Endodermal cell (in vitro differentiated cells): ENCODE measurements at places on chromosomes 5 and 9. TPM values are rescaled to one million over a fixed set of nuclear protein-coding genes. Genes with fewer than 3 reads are reported as not detected.

GRCh38 chr5:27821681-27822080 lies 783.3 kb upstream of the CDH9 start:
- no peak for DNase-seq

GRCh38 chr5:76542887-76543690 lies 80.1 kb downstream of the F2RL2 start:
- no peak for DNase-seq

GRCh38 chr9:84339503-84339902 lies 1.1 kb downstream of the SLC28A3 start:
- DNase-seq, result no peak

The GABRA1 gene
- total RNA-seq, result 0.33 TPM in 1 of 2 replicates, not detected in the other

DNA sequence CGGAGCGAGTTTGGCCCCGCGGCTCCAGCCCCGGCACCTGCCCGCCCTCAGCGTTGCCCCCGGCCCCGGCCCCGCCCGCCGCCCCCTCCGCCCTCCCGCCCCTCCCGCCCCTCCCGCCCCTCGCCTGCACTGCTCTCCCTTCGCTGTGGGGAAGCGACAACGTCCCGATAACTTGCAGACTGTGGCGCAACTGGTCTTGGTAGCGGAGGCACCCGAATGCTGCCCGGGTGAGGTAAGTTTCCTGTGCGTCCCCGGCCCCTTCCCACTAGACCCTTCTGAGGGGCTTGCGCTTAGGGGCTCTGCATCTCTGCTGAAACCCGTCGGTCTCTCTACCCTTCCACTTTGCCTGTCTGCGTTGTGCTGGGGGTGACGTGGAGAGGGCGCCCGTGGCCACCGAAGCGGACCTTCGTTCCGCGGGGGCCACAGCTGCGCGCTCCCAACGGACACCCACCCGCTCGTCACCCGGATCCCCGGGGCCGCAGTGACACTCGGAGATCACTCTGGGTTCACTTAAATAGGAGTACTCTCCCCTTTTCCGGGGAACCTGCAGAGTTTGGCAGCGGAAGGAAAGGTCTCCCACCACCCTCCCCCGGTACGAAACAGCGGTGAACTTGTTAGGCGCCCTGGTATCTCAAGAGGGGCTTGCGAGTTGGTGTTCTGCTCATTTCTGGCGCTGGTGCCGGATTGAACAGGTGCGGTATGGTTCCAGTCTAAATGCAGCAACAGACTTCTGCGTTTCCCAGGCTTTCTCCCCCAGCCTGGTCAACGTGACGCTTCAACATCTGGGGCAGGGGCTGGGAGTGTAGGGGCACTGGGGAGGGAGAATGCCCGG lies 707 bp downstream of the PIP5K1B start:
- DNase-seq, result peak; percentile 63
